ENCODE measurements at places on chromosomes 2 and 18.

DNA sequence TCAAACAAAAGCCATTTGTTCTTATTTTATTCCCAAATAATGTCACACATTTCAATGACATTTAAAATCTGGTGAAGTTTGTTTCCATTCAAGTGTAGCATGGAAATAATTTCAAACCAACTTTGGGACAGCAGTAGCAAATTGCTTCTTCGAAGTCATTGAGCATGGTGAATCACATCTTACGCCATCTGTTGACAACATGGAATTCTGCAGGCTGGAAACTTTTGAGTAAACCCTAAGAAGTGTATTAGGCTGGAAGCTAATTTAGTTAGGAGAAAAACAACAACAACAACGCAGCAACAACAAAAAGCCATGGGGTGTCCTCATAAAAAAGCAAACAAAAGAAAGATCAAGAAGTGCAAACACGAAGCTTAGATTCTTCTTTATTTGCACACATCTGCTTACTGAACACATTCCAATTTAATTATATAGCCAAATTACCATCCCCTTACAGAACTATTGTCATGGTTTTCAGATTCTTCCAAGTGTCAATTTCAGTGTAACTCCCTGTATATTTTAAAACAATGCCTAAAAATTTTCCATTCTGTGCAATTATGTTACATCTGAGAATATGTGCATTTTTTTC is 659.0 kb upstream of the CDH7 start:
- DNase-seq: no peak

DNA sequence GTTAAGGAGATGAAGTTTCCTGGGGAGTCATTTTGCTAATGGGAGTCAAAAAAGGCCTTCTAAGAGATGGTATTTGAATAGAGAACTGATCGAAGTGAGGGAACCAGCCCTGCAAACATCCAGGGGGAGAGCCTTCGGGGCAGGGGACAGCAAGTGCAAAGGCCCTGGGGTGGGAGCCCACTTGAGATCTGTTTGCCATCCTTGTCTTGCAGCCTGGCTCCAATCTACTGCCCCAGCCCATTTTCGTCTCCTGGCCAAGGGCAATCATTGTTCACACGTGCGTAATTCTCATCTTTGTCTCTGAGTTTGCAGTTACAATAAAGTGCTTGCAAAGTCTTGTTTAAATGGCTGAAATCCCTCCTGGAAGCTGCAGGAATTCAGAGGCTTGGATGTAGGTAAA is 43.1 kb upstream of the AFF3 start:
- DNase-seq: no peak

GRCh38 chr2:178152542-178152941 is 40.3 kb downstream of the RBM45 start:
- DNase-seq: no peak

- DNase-seq: no peak
Measured at GRCh38 chr18:63112706-63113105, 206.9 kb downstream of the BCL2 start.

DNA sequence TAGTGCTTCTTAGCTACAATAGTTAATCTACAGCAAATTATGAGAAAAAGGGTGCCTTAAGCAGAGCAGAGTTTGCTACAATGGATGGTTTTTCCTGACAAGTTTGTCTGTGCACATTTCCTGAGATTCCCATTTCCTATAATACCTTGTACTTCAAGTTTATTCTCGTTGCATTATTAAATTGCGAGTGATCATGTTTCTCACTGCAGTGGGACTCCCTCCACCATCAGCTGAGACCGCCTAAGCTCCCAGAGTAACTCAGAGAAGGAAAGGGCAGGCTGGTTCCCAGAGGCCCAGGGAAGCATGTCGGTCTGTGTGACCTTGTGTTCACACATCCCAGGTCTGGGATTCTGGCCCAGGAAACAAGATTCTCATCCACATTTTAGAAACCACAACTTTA is 162.1 kb downstream of the ARL4C start:
- DNase-seq: no peak

DNA sequence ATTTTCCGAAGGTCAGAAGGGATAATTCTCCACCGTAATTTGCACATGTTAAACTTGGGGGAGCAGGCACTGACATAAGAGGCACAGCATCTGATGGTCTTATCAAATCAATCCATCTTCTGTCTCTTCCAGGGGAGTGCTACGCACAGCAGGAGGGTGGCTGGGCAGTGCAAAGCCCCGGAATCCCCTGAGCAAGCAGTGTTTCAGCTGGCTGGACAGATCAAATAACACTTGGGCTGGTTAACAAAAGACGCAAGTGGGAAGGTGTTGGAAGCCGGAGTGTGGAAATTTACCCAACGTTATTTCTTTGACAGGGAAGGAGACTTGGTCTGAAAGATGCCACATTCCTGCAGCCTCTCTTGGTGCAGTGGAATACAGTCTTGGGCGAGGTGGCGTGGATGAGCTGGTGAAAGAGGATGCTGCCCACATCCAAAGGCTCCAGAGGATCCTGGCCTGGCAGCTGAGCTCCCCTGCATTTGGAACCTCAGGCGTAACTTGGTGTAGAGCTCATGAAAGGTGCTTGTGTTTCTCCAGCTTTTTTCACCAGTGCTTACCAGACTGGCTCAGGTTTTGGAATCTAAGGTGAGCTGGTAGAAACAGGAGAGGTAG is 103.0 kb downstream of the MAPK4 start:
- no peak for DNase-seq

DNA sequence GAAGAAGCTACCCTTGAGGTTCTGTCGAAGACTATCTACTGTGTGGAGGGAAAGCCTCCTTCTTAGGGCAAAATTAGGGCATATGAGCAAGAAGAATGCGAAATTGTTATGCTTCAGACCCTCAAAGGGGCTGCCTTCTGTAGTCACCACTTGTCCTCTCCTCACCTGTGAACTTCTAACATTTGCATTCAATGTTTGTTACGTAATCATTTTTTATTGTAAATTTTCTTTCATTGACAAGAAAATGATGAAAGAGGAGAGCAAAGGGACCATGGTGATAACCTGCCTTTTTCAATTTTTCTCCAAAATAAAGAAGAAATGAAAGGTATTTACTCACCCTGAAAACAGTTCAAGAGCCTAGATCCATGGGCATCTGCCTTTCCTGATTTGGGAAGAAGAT is 193.0 kb downstream of the SP3 start:
- DNase-seq: no peak

- no peak for DNase-seq
Measured at GRCh38 chr18:10928011-10928771, 221.2 kb downstream of the PIEZO2 start.

GRCh38 chr2:199685669-199686068 is 165.3 kb downstream of the FTCDNL1 start:
- DNase-seq: no peak

DNA sequence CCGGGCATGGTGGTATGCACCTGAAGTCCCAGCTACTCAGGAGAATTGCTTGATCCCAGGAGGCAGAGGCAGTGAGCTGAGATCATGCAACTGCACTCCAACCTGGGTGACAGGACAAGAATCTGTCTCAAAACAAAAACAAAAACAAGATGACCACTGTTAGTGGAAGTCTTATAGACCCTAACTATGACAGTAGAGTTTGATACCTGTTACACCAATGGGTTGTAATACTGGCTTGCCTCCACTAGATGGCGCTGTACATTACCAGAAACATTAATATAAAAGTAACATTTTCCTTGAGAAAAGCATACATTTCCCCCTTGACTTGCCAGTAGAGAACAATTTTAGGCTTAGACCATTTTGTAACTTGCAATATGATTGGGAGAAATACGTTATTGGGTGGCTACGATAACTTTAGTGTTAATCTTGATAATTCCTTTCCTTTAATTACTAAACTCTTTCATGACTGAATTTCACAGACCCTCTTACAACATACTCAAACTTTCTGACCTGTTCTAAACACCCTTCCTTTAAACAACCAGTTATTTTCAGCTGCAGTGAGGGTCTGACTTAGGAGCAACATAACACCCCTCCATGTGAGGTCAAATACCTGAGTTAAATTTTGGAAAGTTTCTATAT is 19.5 kb downstream of the SLC25A52 start:
- peak; percentile 84 for DNase-seq

Measured in activated CD4-positive, alpha-beta T cell treated with anti-CD3 and anti-CD28 coated beads, Interleukin-2, amount 10 ng/mL, durations not matched to agents 24 days and 14 days (primary cell).